PC-9 (cell line): ENCODE measurements at places on chromosomes 7 and 10. TPM values are rescaled to one million over a fixed set of nuclear protein-coding genes. Genes with fewer than 3 reads are reported as not detected.
A peak's percentile ranks its signal among the peaks of the same experiment; 100 is the strongest.

The PRRT4 gene
- 0.26 and 0.70 TPM in 2 replicates for total RNA-seq

GRCh38 chr10:126661356-126661755, 9.1 kb downstream of the C10orf90 start:
- 0 out of 2 replicates have a peak, but pooled peaks cover 8% of the 10 kb centered on the region for H3K4me1 ChIP-seq
- no peak for DNase-seq

The NUTM2E gene
- total RNA-seq: 0.70 and 0.88 TPM in 2 replicates

DNA sequence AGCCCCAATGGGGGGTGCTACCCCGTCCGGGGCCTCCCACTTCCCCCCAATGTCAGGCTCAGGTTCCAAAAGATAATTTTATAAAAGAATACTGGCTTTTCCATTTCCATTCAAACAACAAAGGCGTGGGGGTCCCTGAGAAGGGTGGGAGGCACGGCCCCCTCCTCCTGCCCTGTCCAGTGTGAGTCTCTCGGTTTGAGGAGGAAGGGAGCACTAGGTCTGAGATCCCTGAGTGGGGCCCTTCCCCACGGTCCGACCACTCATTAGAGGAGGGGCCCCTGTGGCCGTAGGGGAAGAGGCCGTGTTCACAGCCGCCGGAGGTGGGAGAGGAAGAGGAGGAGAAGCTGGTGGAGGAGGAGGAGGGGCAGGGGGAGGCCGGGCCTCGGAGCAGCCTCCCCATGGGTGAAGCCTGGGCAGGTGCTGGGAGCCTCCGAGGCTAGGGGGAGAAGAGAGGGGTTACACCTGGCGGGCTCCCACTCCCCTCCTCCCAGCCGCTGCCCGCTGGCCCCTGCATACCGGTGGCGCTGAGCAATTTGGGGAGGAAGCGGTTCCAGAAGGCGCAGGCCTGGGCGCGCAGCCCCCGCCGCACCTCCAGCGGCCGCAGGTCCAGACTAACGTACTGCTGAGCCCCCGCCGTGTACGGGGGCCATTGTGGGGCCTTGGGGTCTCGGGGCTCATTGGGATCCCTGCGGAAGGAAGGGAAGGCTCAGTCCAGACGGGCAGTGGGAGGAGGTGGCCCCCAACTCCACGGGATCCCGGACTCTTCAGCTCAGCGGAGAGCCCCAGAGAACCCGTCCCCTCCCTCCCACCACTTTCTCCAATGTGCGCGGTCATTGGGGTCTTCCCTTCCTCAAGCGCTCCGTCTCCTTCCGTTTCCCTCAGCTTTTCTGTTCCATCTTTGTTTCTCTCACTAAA, 1.4 kb upstream of the UFSP1 start:
- peak overlapping the region; percentile 77 for H3K4me3 ChIP-seq
- no peak for DNase-seq
- H3K36me3 ChIP-seq: peaks cover 11% of the 10 kb centered on the region
- H3K4me1 ChIP-seq: peaks cover 26% of the 10 kb centered on the region
- H3K27ac ChIP-seq: peak overlapping the region; percentile 90

- no peak overlapping the region for H3K4me3 ChIP-seq
- H3K27me3 ChIP-seq: no peaks in the 10 kb centered on the region
- peak overlapping the region; percentile 79 for H3K27ac ChIP-seq
- no peaks in the 10 kb centered on the region for H3K36me3 ChIP-seq
- peak; percentile 98 for DNase-seq
- H3K4me1 ChIP-seq: peaks cover 75% of the 10 kb centered on the region
These were observed 14.4 kb downstream of the DENND2A start for GRCh38 chr7:140625908-140626868.

GRCh38 chr7:5557920-5558401, 134.3 kb upstream of the TNRC18 start:
- H3K27me3 ChIP-seq: no peaks in the 10 kb centered on the region
- H3K36me3 ChIP-seq: no peaks in the 10 kb centered on the region
- peaks cover 45% of the 10 kb centered on the region for H3K4me1 ChIP-seq
- H3K4me3 ChIP-seq: no peak overlapping the region
- H3K27ac ChIP-seq: no peak overlapping the region; the same call in 1 of the 2 replicates

GRCh38 chr10:17663450-17663849, 19.5 kb downstream of the STAM start:
- no peak overlapping the region for H3K4me3 ChIP-seq
- no peaks in the 10 kb centered on the region for H3K27me3 ChIP-seq
- no peak overlapping the region for H3K27ac ChIP-seq
- peaks cover 10% of the 10 kb centered on the region for H3K4me1 ChIP-seq
- DNase-seq: no peak
